ENCODE measurements at places on chromosomes 2 and 18.

DNA sequence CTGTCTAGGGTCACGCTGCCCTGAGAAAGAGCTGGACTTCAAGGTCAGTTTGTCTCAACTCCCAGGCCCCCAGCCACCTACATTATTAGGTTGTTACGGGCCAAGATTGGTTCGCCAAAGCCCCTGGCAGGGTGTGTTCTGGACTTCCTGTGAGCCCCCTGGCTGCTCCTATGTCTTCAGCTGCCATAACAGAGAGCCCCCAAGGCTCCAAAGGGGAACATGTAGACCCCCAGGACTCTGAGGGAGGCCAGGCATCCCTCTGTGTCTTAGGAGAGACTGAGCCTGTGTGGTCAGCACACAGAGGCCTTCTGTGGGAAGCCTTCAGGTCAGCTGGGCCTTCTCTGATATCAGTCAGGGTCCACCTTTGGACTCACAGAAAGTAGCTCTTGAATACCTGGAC is 58.3 kb downstream of the INHBB start:
- DNase-seq, result no peak

DNA sequence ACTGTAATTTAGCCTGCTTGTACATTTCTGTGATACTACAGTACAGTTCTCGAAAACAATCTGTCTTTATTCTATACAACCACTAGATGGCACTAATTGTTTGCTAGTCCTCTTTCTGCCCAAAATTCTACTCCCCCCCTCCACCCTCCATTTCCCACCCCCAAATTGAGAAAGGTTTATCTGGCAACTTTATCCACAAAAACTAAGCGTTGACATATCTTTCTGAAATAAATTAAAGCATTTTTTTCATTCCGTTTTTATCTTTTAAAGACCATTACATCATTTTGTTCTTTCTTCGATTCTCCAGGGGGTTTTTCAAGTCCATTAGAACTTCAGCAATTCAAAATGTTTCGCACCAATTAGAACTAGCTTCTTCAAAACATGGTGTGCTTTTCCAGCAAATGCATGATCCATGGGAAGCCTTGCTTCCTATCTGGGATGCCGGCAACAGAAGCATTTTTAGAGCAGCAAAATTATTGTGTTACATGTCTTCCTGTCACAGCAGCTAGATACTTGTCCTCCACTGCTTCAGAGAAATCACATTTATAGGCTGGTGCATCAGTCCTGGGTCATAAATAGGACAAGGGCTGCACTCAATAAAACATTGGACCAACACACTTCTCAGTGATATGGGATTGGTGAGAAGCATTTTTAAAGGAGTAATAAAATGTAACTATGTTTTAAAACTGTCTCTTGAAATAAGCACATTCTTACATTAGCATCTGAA is 241.3 kb downstream of the PAX3 start:
- DNase-seq, result no peak

- no peak for DNase-seq
Measured at GRCh38 chr2:117693154-117693553, 121.3 kb upstream of the DDX18 start.

DNA sequence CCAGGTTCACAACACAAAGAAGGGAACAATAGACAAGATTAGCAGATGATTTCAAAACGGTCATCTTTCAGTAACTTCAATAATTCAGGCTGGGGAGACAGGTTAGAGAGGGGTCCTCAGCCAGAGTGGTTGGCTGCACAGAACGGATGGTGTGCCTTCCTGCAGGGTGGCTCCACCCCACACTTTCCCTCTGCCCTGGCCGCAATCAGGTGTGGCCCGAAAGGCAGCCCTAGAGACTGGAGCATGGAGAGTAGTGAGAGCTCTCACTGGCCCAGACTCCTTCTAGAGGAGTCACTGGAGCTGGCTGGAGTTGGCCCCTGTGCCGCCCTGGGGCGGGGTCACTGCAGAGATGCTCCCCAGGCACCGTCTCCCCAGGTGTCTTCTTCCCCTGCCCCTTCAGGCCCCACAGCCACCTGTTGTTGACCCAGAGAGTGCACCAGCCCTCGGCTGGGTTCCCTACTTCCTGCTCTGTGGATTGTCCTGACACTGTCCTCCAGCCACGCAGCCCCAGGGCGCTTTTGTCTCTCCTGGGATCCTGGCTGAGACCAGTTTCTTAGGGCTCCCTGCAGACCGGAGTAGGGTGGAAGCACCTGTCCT is 126.8 kb downstream of the PXDN start:
- no peak for DNase-seq

GRCh38 chr2:239495791-239496233 is 95.0 kb upstream of the HDAC4 start:
- no peak for DNase-seq

GRCh38 chr2:36452260-36452659 is 96.7 kb downstream of the CRIM1 start:
- DNase-seq, result no peak

GRCh38 chr18:69895066-69896047 is 52.3 kb downstream of the CD226 start:
- no peak for DNase-seq

DNA sequence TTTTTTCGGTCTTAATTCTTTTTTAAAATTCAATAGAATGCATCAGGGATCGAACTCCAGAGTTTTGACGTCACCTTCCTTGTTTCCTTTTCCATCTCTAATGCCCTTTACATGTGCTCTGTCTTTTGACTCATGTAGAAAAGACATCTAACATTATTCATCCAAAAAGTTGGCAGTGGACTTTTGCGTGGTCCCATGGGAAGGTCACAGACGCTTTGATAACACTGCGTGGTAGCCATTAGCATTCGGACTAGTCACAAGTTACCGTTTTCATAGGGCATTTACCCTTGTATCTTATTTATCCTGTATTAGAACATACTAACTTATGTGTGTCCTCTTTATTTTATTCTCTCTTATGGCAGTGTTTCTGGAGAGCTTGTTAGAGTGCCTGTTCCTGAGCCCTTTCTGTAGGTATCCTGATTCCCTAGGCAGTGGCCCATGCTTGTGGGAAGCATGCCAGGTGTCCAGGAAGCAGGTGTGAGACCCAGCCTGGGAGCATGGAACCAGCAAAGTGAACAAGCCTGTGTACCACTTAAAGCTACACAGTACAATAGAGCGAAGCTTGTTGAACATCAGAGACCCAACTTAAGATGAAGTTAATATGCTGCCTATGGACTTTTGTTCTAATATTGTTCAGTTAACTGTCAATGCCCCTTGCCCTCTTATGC is 73.6 kb upstream of the RBM44 start:
- DNase-seq, result no peak

DNA sequence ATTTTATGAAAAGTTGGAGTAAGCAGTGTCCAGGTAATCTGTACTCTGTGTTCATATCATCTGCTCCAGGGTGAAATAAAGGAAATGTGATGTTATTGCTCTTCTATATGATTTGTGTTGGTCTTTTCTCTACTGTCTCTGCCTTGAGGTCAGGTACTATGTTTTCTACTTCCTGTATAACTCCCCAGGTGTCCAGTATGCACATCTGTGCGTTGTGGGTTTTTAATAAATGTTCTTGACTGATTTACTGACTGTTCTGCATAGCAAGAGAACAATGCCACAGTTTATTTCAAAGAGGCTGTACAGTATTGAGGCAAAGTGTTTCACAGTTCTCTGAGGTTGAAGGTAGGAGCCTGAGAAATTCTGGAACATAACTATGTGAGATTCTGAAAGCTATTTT is 89.7 kb downstream of the BABAM2 start:
- DNase-seq, result no peak

GRCh38 chr2:134140251-134140661 is 113.6 kb upstream of the MGAT5 start:
- no peak for DNase-seq

- DNase-seq, result no peak
Measured at GRCh38 chr2:43814711-43815110, 23.9 kb downstream of the ABCG5 start.

All from stimulated activated CD8-positive, alpha-beta memory T cell treated with anti-CD3 and anti-CD28 coated beads, Interleukin-4, amount 100 ng/mL, for 4 hours (primary cell).